ENCODE measurements at places on chromosomes 11 and 22.

DNA sequence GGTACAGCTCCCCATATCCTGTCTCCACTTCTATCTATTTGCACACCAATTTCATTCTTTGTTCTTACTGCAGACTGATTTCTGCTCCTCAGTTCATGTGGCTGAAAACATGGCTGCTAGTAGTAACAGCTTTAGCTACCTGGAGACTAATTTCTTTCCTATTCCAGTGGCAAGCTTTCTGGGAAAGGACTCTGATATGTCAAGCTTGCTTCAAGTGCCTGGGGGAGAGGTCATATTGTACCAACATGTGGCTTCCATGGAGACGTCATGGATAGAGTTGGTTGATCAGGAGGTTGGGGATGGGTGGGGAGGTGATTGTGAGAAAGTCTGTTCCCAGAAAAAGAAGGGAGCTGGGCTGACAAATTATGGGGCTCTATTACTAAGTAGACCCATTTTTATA, 44.9 kb downstream of the ADM start:
- no peak for DNase-seq

DNA sequence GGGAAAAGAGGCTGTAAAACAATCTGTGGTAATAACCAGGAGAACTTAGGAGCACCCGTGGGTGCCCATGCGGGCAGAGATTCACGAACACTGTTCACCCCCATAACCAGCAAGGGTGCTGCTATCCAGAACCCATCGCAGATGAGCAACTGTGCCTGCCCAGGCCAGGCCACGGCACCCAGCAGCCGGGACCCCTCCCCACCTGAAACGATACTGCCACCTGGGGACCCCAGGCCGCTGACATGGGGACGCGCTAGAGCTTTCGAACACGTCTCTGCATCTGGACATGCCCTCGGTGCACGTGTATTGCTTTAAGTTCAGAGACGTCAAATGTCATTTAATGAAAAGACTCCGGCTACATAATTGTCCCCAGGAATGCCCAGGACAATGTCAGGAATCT, 14.3 kb upstream of the MUC2 start:
- DNase-seq, result no peak

DNA sequence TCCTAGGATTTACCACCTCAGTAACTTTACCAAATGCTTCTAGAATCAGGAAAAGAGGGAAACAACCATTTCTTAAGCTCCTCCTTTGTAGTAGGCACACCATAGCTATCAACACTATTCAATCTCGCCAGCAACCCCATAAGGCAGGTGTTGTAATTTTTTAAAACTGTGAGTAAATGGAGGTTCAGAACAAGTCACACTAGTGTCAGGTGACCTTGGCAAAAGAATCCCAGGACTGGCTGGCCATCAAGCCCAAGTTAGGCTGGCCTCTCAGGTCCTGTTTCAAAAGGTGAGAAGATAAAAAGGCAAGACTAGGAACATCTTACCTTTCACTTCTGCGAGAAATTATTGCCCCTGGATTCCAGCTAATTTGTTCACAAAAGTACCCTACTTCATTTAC, 713 bp downstream of the TOP3B start:
- DNase-seq, result no peak

- DNase-seq, result no peak
Measured at GRCh38 chr22:43591380-43591779, 179.6 kb downstream of the MPPED1 start.

DNA sequence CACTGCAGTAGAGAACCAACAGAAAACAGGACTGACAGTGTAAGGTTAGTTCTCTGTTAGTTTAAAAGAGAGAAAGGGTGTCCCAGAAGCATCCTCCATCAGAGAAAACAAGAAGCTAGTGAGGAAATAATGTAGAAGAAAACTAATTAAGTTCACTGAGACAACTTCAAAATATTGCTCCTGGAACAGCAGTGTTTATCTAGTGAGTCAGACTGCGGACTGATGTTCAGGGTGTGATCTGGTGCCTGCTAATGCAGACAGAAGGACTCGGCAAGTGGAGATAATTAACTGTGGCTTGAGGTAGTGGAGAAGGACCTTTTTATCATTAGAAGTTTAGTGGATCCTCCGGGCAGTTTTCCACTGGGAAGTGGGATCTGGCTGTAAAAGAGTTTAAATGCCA, 55.4 kb downstream of the CDON start:
- no peak for DNase-seq

- no peak for DNase-seq
Measured at GRCh38 chr11:78451371-78452150, 33.9 kb upstream of the GAB2 start.

DNA sequence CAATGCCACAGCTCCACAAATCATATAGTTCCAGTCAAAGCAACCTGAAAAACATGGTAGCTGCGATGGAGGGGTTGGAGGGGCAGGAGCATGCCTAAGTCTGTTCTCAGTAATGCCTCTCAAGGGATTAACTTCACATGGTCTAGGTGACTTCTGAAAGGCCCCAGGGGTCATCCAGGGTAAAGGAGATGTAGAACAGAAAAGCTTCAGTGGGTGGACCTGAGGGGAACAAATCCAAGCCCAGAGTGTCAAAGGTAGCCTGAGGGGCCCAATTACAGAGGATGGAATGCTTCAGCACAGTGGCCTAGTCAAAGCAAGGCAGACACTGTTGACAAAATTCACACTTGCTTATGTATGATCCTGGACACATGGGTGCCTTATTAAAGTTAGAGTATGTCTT, 23.3 kb downstream of the OR4D9 start:
- no peak for DNase-seq

- DNase-seq, result no peak
Measured at GRCh38 chr22:49367041-49367697, 460.5 kb downstream of the BRD1 start.

- DNase-seq, result no peak
Measured at GRCh38 chr22:25045159-25045558, 92.6 kb downstream of the KIAA1671 start.

GRCh38 chr22:21952586-21953571, at the start of gene PPM1F:
TSS of gene PPM1F (minus strand) at chr22:21952848. CDS start at chr22:21946048, 6,800 bp downstream.
- peak; percentile 42 for DNase-seq
